ENCODE measurements at places on chromosomes 7 and 10. TPM values are rescaled to one million over a fixed set of nuclear protein-coding genes. Genes with fewer than 3 reads are reported as not detected.
A peak's percentile ranks its signal among the peaks of the same experiment; 100 is the strongest.

- H3K27me3 ChIP-seq, result no peaks in the 10 kb centered on the region
- peak; percentile 90 for DNase-seq
- H3K4me3 ChIP-seq, result no peak overlapping the region
- H3K4me1 ChIP-seq, result peaks cover 15% of the 10 kb centered on the region
- H3K27ac ChIP-seq, result peak overlapping the region; percentile 19
Observed at GRCh38 chr10:68153473-68154210, 44.4 kb downstream of the MYPN start.

DNA sequence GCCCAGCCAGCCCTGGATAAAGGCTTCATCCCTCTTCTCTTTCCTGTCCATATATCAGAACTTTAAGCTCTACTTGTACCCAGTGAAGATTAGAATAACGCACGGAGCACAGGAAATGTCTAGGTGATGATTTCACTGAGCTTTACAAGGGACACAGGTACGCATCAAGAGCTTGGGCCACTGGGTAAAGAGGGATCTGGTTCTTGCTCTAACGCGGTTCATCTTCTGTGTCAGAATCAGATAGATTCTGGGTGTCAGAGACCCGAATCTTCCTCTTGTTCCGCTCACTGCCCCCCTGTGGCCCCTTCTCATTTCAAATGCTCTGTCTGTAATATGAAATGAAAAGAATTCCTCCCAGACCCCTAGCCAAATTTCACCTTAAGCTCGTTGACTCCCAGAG, 24.7 kb downstream of the IL2RA start:
- DNase-seq, result no peak
- no peaks in the 10 kb centered on the region for H3K36me3 ChIP-seq
- H3K27me3 ChIP-seq, result peaks cover 3% of the 10 kb centered on the region

GRCh38 chr10:118115701-118116100, 69.0 kb upstream of the RAB11FIP2 start:
- H3K36me3 ChIP-seq, result no peaks in the 10 kb centered on the region
- no peaks in the 10 kb centered on the region for H3K27me3 ChIP-seq
- no peak overlapping the region for H3K27ac ChIP-seq
- no peak overlapping the region for H3K4me3 ChIP-seq
- H3K4me1 ChIP-seq, result no peaks in the 10 kb centered on the region

DNA sequence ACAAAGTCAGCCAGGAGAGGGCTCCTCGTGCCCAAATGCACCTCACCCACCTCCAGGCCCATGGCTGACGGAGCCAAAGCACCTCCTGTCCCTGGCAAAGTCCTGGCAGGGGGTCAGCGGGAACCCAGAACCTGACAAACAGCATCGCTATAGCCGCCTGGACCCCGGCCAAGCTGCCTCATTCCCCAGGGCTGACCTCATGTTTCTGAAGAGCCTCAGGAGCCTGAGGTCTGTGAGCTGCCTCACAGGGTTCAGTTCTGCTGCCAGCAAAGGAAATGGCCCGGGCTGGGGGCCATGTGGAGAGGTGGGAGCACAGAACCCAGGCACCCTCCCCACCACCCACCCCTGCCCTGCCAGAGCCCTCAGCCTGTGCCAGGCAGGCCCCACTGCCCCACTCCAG, 4.2 kb upstream of the NANOS1 start:
- H3K36me3 ChIP-seq, result no peaks in the 10 kb centered on the region
- no peaks in the 10 kb centered on the region for H3K27me3 ChIP-seq
- DNase-seq, result no peak
- no peak overlapping the region for H3K27ac ChIP-seq
- H3K4me3 ChIP-seq, result no peak overlapping the region

Gene TAC1
- not detected for total RNA-seq

GRCh38 chr7:47179812-47180515, 401.9 kb downstream of the TNS3 start:
- H3K27me3 ChIP-seq, result peaks cover 5% of the 10 kb centered on the region
- H3K4me1 ChIP-seq, result no peaks in the 10 kb centered on the region
- no peak overlapping the region for H3K27ac ChIP-seq
- peak; percentile 33 for DNase-seq
- no peaks in the 10 kb centered on the region for H3K36me3 ChIP-seq
- H3K4me3 ChIP-seq, result no peak overlapping the region

DNA sequence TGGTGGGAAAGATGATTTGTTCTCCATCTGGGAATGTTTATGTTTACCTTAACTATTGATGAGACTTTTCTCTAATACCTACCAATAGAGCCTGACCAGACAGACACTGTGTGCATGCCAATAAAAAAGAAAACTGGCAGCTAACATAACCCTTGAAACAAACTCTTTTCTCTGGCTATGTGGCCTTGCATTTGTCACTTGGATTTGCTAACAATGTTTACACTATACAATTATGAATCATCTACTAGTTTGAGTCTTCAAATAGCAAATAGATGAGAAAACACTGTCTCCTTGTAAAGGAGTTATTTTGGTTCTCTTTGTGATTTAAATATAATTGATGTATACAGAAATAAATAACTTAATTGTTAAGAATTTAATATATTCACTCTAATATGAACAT, 273.1 kb downstream of the SEMA3D start:
- no peak overlapping the region for H3K27ac ChIP-seq
- DNase-seq, result no peak
- peaks cover 5% of the 10 kb centered on the region for H3K4me1 ChIP-seq
- H3K4me3 ChIP-seq, result no peak overlapping the region

DNA sequence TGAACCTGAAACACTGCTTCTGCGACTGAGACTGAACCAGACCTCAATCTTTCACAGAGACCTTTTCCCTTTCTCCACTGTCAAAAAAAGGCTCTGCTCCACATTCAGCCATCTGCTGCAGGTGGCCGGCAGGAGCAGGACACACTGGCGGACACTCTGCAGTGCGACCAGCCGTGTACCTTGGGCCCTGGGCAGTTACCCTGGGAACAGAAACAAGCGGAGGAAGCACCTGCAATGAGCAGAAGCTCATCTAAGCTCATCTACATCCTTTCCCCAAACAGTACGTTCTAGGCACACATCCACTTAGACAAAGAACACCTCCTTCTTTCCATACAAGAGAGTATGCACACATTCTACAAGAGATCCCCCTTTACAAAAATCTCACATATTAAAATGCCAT, 22.8 kb downstream of the VOPP1 start:
- no peaks in the 10 kb centered on the region for H3K36me3 ChIP-seq
- no peaks in the 10 kb centered on the region for H3K27me3 ChIP-seq
- H3K4me1 ChIP-seq, result peaks cover 52% of the 10 kb centered on the region

DNA sequence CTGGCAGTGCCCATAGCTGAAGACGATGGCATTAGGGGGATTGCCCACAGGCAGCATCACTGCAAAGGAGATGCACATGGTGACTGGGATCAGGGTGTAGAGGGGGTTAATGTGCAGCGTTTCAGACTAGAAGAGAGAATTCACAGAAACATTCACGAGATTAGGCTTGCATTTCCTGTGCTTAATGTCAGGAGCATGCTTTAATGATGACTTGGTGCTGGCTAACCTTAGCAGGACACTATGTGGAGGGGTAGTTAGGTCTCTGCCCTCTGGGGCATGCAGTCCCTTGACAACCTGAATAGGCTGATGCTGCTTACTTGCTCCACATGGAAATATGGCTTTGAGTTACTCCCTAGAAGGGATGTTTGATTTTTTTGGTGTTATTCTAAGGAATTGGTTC, 21.8 kb downstream of the STMP1 start:
- no peaks in the 10 kb centered on the region for H3K36me3 ChIP-seq
- H3K27ac ChIP-seq, result no peak overlapping the region
- H3K4me1 ChIP-seq, result no peaks in the 10 kb centered on the region
- no peaks in the 10 kb centered on the region for H3K27me3 ChIP-seq
- DNase-seq, result no peak

- no peak overlapping the region for H3K4me3 ChIP-seq
- no peaks in the 10 kb centered on the region for H3K36me3 ChIP-seq
- no peak overlapping the region for H3K27ac ChIP-seq
- no peak for DNase-seq
- H3K4me1 ChIP-seq, result no peaks in the 10 kb centered on the region
Observed at GRCh38 chr7:123811056-123811455, 33.9 kb upstream of the HYAL4 start.

DNA sequence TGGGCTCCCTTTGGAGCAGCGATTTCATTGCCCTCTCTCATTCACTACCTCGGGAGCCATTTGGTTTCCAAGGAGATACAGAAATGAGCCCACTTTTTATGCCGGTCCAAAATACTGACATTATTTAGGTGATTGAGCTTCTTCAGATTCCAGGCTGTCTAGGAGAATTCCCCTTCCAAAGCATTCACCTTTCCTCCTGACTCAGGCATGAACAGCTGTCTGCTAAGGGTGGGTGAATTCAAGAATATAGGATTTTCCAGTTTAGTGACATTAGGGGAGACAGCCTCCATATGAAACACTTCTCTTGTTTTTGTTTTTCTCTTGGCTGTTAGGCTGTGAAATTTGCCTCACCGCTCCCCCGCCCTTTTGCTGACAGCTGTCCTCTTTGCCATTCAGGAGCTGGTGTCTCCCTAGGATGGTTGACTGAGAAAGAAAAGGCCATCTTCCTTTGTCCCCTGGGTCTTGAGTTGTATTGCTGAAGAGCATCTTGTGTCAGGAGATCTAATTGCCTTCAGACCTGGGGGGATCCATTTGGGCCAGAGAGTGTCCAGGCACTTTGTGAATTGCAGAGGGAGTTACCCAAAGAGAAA, 56.7 kb downstream of the LRRC4 start:
- H3K4me3 ChIP-seq, result no peak overlapping the region
- no peaks in the 10 kb centered on the region for H3K4me1 ChIP-seq
- no peak for DNase-seq

DNA sequence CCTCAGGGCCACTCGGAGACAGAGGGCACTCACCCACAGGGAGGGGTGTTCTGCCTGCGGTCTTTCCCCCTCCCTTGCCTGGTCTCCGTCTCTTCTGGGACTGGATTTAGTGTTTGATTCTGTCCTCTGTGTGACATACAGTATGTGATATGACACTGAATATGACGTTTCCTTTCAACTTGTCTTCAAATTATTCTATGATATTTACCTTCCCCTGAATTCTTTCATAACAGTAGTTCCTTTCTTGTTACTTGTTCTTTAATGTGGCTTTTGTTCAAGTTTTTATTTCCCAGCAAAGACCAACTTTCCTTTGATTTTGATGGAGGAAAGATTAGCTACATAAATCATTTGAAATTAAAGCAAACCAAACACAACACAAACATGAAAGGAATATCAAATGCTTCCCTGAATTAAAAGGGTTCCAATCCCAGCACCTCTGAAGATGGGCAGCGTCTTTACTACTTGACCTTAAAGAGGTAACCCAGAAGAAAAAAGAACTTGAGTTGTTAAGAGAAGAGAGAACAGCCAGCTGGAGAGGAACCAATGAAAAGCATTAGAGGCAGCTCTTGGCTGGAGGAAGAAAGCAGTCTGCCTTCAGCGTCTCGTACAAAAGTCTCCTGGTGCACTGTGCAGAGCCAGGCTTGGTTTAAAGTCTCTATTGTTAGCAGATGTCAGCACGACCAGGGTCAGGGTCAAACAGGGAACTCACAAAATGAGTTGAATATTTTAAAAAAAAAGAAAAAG, 18.3 kb upstream of the RHEB start:
- H3K27me3 ChIP-seq, result no peaks in the 10 kb centered on the region
- DNase-seq, result no peak
- no peak overlapping the region for H3K4me3 ChIP-seq
- peaks cover 8% of the 10 kb centered on the region for H3K4me1 ChIP-seq
- H3K36me3 ChIP-seq, result no peaks in the 10 kb centered on the region
- no peak overlapping the region for H3K27ac ChIP-seq

DNA sequence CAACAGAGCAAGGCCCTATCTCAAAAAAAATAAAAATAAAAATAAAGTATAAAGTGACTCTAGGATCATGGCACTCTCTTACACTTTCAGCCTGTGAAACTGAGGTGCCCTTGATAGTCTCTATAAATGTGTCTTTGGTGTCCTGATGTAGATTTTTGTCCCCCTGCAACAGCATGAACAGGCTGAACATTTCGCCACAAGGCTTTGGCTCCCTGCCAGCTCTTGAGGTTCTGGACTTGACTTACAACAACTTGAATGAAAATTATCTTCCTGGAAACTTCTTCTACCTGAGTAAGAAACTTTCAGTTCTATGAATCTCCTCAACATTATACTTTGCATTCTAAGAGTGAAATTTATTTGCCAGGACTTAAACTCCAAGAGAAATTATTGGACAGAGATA, 48.1 kb upstream of the BMS1 start:
- DNase-seq, result no peak
- H3K4me1 ChIP-seq, result no peaks in the 10 kb centered on the region
- no peaks in the 10 kb centered on the region for H3K36me3 ChIP-seq
- H3K27ac ChIP-seq, result no peak overlapping the region

DNA sequence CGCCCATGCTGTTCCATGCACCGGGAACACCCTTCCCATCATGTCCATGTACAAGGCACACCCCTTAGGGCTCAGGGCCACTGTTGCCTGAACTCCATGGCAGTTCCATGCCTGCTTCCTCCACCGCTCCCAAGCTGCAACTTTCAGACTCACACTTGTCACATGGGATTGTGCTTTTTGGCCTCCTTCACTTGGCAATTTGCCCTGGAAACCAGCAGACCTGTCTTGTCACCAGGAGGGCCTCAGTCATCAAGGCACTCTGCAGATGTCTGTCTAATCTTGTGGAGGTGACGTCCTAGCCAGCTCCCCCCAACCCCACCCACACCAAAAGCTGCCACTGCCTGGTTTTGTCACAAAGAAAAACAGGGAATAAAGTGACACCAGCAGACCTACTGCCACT, 47.5 kb downstream of the CARD11 start:
- H3K4me3 ChIP-seq, result no peak overlapping the region
- DNase-seq, result no peak
- no peak overlapping the region for H3K27ac ChIP-seq
- H3K36me3 ChIP-seq, result no peaks in the 10 kb centered on the region
- H3K27me3 ChIP-seq, result no peaks in the 10 kb centered on the region

- H3K36me3 ChIP-seq, result peaks cover 9% of the 10 kb centered on the region
- no peaks in the 10 kb centered on the region for H3K27me3 ChIP-seq
- DNase-seq, result no peak
- H3K4me3 ChIP-seq, result no peak overlapping the region
- no peaks in the 10 kb centered on the region for H3K4me1 ChIP-seq
- H3K27ac ChIP-seq, result no peak overlapping the region
Observed at GRCh38 chr7:139589474-139589873, 66.0 kb downstream of the CLEC2L start.

GRCh38 chr10:28558923-28559508, 26.1 kb downstream of the WAC start:
- peaks cover 24% of the 10 kb centered on the region for H3K36me3 ChIP-seq
- H3K27ac ChIP-seq, result no peak overlapping the region
- no peak overlapping the region for H3K4me3 ChIP-seq
- no peaks in the 10 kb centered on the region for H3K27me3 ChIP-seq
- DNase-seq, result no peak

Gene CPVL
- 10.3 TPM for total RNA-seq

GRCh38 chr7:2513702-2514101, 5.9 kb upstream of the LFNG start:
- DNase-seq, result no peak
- no peaks in the 10 kb centered on the region for H3K27me3 ChIP-seq
- 0 out of 2 replicates have a peak, but pooled peaks cover 4% of the 10 kb centered on the region for H3K4me1 ChIP-seq
- no peak overlapping the region for H3K27ac ChIP-seq
- no peak overlapping the region for H3K4me3 ChIP-seq

- H3K36me3 ChIP-seq, result no peaks in the 10 kb centered on the region
- no peak for DNase-seq
- H3K27ac ChIP-seq, result no peak overlapping the region
- no peaks in the 10 kb centered on the region for H3K27me3 ChIP-seq
- H3K4me3 ChIP-seq, result no peak overlapping the region
Observed at GRCh38 chr7:71388181-71388580, 256.2 kb downstream of the GALNT17 start.

All from HCT116 (cell line).